ENCODE measurements at places on chromosomes 6 and 20. TPM values are rescaled to one million over a fixed set of nuclear protein-coding genes. Genes with fewer than 3 reads are reported as not detected.

The TPBG gene
- 30.9 TPM for polyA plus RNA-seq

The TFAP2D gene
- not detected for polyA plus RNA-seq

GRCh38 chr6:151290877-151291721 lies 51.3 kb downstream of the AKAP12 start:
- no peak for DNase-seq

DNA sequence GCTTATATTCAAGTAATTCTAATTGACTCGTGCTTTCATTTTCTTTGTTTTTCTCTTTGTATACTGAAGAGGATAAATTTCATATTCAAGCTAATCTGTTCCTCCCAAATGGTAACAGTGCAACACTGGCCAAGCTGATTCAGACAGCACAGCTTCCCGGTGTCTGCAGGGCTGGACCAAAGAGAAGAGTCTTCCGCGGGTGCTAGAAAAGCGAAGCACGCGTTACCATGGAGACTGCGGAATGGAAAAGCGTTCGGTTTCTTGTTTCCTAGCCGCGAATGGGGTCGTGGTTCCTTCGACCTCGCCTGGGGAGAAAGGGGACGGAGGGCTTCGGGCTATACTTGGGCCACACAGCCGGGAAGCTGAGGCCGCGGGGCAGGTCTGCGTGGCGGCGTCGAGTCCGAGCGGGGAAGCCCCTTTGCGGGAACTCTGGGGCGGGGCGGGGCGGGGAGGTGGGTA lies 6.2 kb upstream of the ZNF311 start:
- DNase-seq, result peak; percentile 65

- no peak for DNase-seq
Observed at GRCh38 chr6:26006086-26006939, 43.7 kb downstream of the TRIM38 start.

DNA sequence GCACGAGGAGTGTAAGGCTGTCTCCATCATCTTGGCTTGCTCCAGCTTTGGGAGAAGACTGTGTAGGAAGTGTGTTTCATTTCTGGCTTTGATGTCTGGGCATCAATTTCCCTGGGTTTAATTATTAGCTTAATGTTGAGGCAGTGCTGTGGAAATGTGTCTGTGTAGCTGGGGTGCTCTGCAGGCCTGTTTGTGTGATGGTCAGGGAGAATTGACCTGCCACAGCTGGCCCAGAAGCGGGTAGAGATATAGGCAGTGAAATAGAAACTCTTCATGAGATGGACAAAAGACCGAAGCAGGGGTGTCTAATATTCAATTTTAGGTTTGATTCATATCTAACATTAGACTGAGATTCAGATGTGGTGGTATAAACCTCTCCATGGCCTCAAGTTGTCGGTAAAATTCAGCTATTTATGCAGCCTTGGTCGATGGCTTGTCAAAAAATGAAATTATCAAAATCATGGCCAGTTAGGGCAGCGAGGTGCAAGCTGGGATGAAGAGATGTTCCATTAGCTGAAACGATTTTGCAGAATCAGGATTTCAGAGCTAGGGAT lies 95.3 kb upstream of the SNX9 start:
- DNase-seq, result no peak
